RPMI7951 (cell line): ENCODE measurements at places on chromosomes 3 and 15. TPM values are rescaled to one million over a fixed set of nuclear protein-coding genes. Genes with fewer than 3 reads are reported as not detected.
A peak's percentile ranks its signal among the peaks of the same experiment; 100 is the strongest.

Gene COL7A1
- total RNA-seq = 110 and 141 TPM in 2 replicates

Gene PLSCR5
- total RNA-seq = not detected in 2 replicates

Gene SCG5
- total RNA-seq = 91.9 and 99.1 TPM in 2 replicates

Gene C15orf62
- not detected in 2 replicates for total RNA-seq

Gene HRH1
- 18.8 and 22.6 TPM in 2 replicates for total RNA-seq

Gene RASL12
- 0.39 and 0.48 TPM in 2 replicates for total RNA-seq

Gene ACTR8
- 22.5 and 23.8 TPM in 2 replicates for total RNA-seq

Gene SLITRK3
- total RNA-seq = not detected in 2 replicates

GRCh38 chr3:46113608-46114007, 86.3 kb upstream of the XCR1 start:
- peak; percentile 53 for DNase-seq

- no peak for DNase-seq
These were observed 17.8 kb upstream of the SCAMP5 start for GRCh38 chr15:74977599-74977998.

DNA sequence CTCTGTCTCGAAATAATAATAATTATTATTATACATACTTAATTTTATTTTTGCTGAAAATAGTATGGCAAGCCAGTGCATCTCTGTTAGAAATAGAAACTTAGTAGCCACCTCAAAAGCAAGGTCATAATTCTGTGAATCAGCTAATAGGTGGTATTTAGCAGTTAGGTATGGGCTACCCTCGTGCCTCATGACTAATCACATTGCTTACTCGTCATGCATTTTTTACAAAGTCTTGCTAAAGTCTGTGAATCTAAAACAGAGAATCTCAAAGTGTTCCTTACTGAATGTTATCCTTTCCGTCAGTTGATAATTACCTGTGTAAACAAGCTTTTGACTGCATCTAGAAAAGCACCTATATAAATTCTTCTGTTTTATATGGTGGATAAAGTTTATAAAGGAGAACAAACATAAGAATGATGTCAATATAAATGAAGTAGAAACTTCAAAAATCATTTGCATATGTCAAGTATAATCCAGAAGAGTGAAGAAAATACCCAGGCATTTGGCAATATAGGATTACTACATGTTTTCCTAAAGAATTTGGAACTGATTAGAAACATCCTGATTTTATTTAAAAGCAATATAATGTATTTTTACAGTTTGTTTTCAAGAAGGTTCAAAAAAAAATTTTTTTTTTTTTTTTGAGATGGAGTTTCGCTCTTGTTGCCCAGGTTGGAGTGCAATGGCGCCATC, 6.2 kb downstream of the PPARG start:
- peak; percentile 23 for DNase-seq

GRCh38 chr15:92933831-92934230, 33.7 kb downstream of the CHD2 start:
- no peak for DNase-seq

DNA sequence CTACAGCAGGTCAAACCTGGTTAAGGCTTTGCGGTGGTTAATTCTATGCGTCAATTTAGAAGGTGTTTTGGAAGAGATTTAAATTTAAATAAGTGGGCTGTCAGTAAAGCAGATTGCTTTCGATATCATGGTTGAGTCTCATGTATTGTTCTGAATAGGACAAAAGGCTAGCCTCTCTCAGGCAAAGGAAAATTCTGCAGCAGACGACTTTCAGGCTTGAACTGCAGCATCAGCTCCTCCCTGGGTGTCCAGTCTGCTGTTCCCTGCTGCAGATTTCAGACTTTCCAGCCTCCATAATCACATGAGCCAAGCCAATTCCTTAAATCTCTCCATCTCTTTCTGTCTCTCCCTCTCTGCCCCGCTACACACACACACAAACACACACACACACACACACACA, 143.2 kb downstream of the TUSC7 start:
- DNase-seq = no peak

GRCh38 chr3:41001556-41001955, 197.7 kb upstream of the CTNNB1 start:
- DNase-seq = no peak

DNA sequence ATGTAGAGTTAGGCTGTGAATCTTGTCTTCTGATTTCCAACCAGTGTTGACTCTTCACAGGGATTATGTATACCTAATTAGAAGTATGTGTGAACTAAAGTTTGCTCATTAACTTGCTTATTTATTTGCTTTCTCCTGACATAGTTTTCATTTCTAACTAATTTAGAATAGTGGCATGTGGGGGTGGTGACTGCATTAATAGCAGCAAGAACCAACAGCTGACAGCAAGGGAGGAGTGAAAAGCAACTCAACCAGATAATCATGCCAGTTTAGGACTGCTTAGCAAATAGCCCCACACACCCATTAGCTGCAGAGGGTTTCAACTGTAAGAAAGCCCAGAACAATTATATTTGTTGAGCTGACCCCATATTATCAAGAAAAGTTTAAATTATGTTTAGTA, 3.8 kb downstream of the ST3GAL6 start:
- no peak for DNase-seq

DNA sequence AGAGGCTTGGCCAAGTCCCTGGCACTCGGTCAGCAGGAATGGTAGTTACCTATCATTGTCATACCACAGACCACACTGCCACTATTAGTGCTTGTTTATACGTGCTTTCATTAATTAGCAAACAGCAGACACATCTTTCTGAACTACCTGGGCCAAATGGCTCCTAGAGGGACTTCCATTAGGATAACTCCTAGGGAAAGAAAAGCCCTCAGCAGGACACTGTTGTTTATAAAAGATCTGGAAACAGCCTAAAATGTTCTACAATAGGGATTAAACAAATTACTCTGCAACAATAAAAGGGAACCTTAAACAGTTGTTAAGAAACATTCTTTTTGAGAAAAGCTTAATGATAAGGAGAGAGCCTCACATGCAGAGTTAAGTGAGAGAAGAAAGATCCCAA, 38.5 kb downstream of the ARHGEF3 start:
- no peak for DNase-seq

- DNase-seq = no peak
These were observed 148.5 kb upstream of the PDZRN3 start for GRCh38 chr3:73773233-73773632.

GRCh38 chr15:67048281-67049279, 16.8 kb upstream of the SMAD3 start:
- peak; percentile 93 for DNase-seq
